ENCODE measurements at places on chromosomes 4 and X.

DNA sequence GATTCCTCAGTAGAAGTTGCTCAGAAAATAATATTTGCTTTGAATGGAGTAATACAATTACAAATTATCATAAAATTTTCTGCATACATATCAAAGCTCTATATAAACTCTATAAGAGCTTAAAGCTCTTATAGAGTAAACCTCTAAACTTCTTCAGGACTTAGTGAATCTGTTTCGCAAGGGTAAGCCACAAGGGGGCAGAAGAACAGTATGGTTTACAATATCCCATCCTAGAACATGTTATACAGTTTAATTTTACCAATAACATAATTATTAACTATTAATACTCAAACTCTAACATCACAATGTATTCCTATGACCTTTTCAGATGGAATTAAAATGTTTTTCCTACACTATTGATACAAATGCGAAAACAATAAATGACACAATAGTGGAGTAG lies 33.8 kb upstream of the SPANXN1 start:
- DNase-seq: no peak

DNA sequence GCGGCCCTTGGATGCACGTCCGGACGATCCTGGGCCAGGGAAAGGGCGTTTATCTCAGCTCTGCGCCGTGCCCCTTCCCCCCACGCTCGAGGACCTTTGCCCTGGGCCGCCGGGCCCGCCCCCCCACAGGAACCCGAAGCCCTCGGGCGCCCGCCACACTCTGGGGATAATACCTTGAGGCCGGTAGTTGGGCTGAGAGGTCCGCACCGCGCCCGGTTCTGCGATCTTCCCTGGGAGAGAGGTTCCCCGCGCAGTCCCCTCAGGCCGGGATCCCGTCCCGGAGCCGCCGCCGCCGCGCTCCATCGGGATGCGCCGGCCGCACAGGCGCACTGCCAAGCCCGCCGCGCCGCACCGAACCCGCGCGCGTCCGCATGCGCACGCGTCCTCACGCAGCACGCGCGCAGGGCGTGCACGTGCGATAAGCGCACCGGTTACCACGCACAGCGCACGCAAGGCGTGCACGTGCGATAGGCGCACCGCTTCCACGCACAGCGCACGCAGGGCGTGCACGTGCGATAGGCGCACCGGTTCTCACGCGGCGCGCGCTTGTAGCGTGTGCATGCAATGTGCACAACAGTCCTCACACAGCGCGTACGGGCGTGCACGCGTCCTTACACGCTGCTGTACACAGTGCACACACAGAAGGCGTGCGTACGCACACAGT lies at the start of gene MAP7D2:
TSS of gene MAP7D2 (minus strand) at position 331 of the 664 bp plus-strand sequence. CDS start at position 303, 28 bp downstream.
- DNase-seq: peak; percentile 44

GRCh38 chr4:150010525-150011126 lies 67.6 kb upstream of the DCLK2 start:
- peak; percentile 59 for DNase-seq

GRCh38 chrX:83419030-83419792 lies 88.9 kb upstream of the POU3F4 start:
- no peak for DNase-seq

- peak; percentile 37 for DNase-seq
Observed at GRCh38 chr4:185305979-185306442, 89.7 kb downstream of the LRP2BP start.

All from iPS-NIHi11 (cell line).